ENCODE measurements at places on chromosomes 16 and 17.

- no peak for DNase-seq
These were observed 549 bp downstream of the SLC26A11 start for GRCh38 chr17:80220736-80221215.

GRCh38 chr16:89051521-89052166 is 42.0 kb upstream of the ACSF3 start:
- DNase-seq: no peak

DNA sequence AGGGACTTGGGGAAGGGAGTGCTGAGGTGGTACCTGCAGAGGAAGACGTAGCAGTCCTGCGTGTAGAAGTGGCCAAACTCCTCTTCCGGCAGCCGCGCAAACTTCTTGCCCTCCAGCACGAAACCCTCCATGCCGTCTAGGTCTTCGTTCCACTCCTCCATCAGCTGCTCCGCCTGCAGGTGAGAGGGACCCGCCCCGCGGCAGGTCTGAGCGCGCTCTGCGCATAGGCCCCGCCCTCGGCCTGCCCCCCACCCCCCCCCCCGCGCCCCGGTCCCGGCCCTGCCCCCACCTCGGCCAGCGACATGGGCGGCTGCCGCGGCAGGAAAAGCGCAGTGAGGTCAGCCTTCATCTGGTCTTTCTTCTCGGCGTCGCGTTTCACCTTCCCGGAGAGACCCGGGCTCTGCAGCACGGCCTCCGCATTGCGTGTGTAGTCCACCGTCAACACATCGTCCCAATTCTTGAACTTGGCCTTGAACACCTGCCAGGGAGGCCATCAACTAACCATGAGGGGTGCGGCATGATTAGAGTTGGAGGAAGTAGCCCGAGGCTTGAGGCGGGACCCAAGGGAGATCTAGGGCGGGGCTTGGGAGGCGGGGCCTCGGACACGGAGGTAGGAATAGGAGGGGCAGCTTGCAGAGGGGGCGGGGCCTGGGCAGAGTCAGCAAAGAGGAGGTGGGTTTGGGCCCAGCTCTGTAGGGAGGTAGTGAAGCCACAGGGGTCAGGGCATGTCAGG is 11.5 kb downstream of the FLII start:
- DNase-seq: peak; percentile 61

DNA sequence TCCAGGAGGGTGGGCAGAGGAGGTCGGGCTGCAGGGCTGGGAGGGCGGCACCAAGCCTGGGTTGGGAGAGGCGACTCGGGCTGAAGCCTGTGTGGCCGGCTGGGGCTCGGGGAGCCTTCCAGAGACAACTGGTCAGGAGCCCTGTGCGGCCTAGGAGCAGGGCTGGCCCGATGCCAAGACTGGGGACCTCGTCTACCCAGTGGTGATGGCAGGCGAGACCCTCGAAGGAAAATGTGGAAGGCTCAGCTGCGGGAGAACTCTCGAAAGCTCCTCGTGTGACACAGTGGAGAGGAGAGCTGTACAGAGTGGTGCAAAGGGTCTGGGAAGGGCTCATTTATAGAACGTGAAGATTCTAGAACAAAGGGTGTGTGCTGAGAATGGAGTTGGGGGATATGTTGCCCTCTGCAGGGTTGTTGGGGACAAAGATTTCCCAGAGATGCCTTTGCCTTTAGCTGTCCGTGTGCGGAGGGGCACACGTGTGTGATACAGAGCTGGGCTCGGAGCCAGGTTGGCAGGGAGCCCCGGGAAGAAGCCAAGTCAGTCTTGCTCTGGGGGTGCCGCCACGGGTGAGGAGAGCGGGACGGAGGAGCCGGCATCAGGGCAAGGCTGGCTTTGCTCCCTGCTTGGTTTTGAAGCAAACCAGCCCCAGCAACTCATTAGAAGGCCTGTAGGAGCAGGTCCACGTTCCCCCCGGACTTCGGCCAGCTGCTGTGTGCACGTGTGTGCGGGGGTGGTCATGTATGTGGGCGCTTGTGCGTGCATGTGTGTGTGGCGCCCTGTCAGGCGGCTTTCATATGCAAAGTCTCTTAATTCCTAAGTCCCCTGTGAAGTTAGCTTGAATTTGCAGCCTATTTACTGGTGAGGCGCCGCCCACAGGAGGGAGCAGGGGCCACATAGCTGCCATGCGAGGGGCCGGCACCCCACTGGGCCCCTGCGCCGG is 132.4 kb upstream of the CHMP6 start:
- no peak for DNase-seq

DNA sequence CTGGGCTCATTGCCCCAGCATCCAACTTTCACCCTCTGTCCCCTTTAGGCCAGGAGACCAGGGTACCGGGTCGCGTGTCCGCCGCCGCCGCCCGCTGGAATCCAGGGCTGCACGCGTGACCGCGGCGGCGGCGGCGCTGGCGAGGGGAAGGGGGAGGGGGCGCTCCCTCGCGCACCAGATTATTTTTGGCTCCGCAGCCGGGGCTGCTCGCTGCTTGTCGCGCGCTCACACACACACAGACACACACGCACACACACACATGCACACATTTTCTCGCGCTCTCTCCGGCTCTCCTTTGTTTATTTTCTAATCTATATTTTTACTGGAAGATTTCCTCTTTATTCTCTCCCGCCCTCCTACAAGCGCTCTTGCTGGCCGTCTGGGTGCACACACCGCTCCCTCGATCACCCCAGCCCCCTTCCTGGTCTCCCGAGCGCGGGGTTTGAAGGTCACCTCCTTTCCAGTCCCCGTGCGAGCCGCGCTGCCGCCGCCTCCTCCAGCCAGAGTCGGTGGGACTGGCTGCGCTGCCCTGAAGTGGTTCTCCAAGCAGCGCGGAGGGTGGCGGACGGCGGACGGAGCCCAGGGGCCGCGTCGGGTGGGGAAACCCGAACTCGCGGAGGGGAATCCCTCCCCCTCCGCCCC is 921.4 kb upstream of the EEF2KMT start:
- DNase-seq: no peak

DNA sequence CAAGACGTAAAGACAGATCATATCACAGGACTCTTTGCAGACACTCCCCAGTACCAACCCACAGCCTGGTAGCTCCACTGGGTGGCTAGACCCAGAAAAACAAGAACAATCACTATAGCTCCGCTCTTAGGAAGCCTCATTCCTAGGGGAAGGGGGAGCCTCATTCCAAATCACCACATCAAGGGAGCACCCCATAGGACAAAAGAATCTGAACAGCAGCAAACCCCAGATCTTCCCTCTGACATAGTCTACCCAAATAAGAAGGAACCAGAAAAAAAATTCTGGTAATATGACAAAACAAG is 237.8 kb downstream of the CEP112 start:
- no peak for DNase-seq

GRCh38 chr17:1452836-1453235 is 3.2 kb downstream of the CRK start:
- DNase-seq: no peak

Measured in liver (tissue), 10 donors.